ENCODE measurements at places on chromosomes 7 and 10.
A peak's percentile ranks its signal among the peaks of the same experiment; 100 is the strongest.

DNA sequence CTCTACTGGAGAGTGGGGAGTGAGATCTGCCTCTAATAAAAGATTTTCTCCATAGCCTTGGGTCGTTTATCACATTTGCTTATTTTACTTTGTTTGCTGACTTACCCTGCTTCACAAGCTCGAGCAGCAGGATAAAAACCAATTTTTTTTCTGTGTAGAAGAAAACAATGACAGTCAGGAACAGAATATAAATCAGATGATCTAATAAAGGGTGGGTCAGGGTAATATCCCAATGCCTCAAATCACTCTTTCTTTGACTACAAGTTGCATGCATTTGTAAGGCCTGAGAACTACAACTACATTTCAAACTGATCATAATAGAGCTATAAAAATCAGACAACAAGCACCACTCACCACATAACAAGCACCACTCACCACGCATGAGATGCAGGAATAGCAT is 174.4 kb upstream of the ADARB2 start:
- DNase-seq = no peak

DNA sequence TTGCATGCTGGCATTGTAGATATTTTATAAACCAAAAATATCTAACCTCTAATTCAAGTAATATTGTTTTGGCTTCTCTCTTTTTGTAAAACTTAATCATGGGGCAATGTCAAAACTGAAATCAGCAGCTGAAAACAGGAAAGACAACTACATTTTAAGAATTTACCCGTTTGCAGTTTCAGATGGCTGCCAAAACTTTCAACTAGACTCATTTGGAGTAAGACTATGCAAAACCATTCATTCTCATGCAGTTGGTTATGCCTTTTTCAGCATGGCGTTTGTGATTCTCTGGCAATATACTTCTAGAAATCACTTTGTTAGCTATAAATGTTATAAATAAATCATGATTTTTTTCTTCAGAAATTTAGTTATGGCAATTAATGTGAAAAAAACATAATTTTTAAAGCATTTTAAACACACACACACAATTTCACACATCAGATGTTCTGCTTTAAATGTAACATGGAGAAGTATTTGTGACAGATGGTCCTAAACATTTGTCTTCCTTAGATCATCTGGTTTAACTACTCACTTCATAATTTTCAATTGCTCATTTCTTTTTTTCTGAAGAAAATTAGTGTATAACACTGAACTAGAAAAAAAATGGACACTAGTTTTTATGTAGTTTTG is 116.4 kb downstream of the ITGB8 start:
- no peak for DNase-seq

DNA sequence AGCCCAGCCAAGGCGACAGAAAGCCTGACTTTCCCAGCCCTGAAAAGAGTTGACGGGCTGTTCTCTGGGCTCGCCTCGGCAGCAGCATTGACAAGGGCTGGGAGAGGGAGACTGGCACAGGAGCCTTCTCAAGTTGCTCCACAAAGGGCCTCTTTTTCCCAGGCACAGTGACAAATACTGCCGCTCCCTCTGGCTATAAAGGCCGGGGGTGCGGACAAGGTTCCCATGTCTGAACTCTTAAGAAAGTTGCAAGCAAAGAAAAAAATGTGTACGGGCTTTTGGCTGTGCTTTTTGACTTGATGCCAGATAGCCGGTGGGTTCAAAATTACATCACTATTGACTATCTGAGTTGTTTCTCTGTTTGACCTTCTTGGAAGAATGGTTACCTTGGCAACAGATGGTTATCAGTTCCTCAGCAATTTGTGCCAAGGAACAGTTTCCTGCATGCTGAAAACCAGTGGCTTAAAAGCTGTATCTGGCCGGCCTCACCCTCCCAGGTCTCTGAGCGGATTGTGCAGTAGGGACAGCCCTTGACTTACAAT is 115.9 kb upstream of the EEPD1 start:
- peak; percentile 73 for DNase-seq

GRCh38 chr10:114492351-114493037 is 88.2 kb upstream of the AFAP1L2 start:
- DNase-seq = no peak

- DNase-seq = no peak
Observed at GRCh38 chr7:97011536-97012364, 6.4 kb downstream of the DLX6 start.

- no peak for DNase-seq
Observed at GRCh38 chr7:99827040-99827778, 604 bp upstream of the CYP3A43 start.

GRCh38 chr7:42065942-42066341 is 171.1 kb downstream of the GLI3 start:
- DNase-seq = no peak

- no peak for DNase-seq
Observed at GRCh38 chr7:1461646-1462375, 2.5 kb upstream of the MICALL2 start.

DNA sequence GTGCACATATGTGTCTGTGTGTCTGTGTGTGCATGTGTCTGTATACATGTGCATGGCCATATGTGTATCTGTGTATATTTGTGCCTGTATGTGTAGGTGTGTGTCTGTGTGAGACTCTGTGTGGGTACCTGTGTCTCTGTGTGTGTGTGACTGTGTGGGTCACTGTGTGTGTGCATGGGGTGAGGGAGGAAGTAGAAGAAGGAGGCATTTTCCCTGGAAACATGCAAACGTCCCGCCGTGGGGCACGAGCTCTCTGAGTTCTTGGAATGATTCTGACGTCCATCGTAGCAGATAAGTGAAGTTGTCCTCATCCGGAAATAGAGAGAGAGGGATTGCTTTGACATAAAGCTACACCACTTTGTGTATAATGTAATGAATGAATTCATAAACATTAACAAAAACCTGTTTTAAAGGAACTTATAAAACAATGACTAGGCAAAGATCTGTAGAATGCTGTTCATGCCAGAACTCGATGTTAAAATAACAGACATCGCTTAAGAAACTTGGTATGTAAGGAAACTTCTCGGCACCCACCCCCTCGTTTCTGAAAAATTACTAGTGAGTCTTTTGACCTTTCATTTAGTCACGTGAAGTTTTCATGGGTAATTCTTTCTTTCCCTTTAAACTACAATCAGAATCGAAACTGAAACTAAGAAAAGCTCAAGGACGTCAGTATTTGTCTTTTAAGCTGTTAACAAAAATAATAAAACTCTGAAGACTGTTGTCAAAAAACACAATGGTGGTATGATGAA is 43.6 kb upstream of the KLF6 start:
- DNase-seq = peak; percentile 78

DNA sequence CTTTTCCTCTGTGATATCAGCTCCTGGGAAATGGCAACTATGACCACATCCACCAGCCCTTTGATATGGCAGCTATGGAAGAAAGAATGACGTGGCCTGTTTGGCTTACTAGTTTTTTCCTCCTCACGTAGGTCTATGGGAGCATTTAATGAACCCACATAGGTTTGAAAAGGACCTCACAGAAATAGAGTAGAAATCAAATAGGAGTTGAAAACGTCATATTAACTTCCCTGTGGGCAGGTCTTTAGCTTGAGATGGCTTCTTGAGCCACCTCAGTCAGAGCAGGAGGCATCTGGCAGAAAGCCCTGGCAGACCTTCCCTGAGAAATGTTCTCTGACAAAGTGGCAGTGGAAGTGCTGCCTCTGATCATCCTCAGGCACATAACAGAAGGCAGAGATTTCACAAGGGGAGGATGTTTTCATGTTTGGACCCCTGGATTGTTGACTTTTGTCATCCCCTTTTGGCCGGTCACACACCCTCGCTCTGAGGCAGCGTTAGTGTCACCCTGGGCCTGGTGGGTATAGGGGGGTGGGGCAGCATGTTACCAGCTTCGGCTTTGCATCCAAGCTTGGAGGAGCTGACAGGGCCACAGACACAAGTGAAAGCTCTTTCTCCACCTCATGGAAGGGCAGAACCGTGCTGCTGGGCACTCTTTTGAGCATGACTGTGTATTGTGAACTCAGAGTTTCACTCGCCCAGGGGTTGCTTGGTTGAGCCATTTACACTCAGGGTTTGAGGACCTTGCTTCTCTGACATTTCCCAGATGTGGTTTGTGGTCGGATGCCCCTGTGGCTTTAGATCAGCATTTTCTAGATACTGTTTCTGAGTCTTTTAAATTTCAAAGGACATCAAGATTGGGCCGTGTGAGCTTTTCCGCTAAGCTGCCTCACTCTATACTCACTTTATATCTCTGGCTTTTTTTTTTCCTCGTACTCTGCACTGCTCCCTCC is 184.2 kb downstream of the STK31 start:
- DNase-seq = no peak

- DNase-seq = peak; percentile 19
Observed at GRCh38 chr10:26799342-26799741, 61.4 kb downstream of the ABI1 start.

GRCh38 chr10:61078542-61079275 is 134.7 kb upstream of the RHOBTB1 start:
- no peak for DNase-seq

- no peak for DNase-seq
Observed at GRCh38 chr10:45501791-45502190, 127.8 kb downstream of the ALOX5 start.

DNA sequence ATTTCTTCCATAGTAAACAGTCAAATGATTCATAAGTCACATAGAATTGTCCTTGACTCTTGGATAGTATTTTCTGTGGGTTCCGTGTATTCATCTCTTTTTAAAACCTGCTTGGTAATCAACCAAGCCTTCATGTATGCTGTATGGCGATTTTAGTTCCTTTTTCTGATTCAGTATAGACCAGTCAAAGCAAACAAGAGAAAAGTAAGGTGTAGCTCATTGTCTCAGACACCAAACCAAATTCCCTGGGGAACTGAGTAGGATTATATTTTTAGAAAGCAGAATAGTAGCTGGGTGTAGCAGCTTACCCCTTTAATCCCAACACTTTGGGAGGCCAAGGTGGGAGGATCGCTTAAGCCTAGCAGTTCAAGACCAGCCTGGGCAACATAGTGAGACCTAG is 240.5 kb downstream of the BBS9 start:
- no peak for DNase-seq

- no peak for DNase-seq
Observed at GRCh38 chr10:99615426-99615825, 4.8 kb downstream of the SLC25A28 start.

DNA sequence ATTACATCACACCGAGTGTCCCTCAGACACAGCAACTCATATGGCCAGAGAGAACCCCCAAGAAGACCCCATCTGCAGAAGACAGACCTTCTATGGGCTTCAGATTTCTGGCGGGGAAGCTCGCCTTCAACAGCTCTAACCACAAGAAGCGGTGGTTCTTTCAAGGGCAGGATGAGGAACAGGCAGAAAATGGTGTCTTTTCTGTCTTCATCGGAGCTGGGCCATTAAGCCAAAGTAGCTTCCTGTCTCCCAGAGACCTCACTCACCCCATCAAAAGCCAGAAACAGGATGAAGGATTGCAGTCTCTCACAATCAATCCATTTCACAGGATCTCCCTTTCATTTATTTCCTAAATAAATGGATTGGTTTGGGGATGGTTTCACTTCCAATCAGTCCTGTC is 149.1 kb downstream of the HERPUD2 start:
- DNase-seq = no peak

- DNase-seq = no peak
Observed at GRCh38 chr7:116021237-116021636, 9.3 kb downstream of the TFEC start.

GRCh38 chr10:60950300-60950699 is 6.3 kb upstream of the RHOBTB1 start:
- no peak for DNase-seq

GRCh38 chr10:124589491-124590041 is 127.9 kb downstream of the LHPP start:
- DNase-seq = peak; percentile 59

DNA sequence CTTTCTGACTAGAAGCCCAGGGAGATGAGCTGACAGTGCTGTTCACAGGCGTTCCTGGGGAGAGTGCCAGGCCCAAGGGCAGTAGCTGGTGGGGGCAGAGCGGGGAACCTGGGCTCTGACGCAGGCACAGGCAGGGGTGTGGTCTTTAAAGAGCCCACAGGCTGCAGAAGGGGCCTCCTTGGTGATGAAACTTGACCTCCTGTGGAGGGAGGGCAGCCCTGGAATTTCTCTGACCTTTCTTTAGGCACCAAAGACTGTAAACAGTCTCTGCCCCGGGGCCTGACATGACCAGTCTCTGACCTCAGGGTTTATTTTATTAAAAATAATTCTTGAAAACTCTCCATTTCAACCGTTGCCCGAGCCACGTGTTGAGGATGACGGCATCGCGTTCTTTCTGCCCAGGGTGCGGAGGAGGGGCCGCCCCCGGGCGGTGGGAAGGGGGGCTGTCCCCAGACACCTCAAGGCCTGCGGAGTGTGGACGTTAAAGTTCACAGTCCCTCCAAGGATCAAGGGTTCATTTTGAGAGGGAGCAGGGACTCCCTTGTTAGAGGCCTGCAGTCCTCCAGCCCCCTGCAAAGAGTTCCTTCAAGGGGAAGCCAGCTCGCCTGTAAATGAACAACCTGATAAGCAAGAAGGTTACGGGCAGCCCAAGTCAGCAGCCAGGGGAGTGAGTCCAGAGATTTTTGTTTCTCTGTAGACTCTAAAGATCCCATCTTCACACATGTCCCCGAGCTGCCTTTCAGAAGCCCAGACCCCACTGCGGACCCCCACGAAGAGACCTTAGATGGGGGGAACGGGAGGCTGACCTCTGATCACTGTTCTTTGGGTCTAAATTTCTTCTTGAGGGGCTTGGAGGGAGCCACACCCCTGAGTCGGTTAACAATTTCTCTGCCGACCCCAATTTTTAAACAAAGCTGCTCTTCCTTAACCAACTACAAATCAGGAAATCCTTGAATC is 128.9 kb downstream of the VIPR2 start:
- peak; percentile 51 for DNase-seq

DNA sequence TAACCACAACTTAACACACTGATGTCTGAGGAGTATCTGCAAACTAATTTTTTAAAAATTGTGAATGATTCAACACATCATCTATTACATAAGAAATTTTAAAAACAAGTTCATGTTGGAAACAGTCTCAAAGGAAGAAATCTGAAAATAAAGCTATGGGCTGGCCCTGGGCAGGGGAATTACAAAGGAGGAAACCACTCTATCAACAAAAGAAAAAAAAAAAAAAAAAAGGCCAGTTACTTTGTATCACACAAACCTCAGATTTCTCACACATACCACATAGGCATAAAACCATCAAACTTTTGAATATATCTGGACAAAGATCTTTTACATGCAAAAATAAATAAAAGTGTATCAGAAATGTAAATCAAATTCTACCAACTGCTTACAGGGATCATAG is 20.8 kb downstream of the TIAL1 start:
- no peak for DNase-seq

DNA sequence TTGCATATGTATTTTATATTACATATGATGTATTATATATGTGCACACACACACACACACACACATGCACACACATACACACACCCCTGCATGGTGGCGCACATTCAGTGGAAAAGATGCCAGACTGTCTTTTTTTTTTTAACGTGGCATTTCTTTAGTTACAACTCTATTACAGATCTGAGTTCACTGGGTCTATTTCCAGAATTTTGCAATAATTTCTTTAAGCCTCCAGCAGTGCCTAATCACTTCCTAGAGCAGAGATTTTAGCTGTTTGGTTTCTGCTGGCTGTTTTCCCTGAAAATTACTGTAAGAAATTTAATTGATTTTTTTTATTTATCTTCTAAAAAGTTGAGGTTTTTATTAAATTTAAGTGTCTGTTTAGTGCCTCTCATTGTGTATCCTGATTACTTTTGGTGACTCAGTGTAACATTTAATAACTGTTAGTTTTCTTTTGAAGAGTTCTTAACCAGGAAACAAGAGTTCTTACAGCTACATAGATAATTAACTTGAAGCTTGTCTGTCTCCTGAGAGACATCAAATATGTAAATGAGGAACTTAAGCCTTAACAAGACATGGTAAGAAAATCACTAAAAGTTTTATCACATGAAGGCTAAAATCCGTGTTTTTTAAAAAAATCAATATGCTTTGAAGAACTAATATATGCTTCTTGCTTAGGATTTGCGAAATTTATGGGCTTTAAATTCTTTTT is 232.0 kb downstream of the MDFIC start:
- no peak for DNase-seq

Measured in muscle of back (tissue), 13 donors.